M059J (cell line): ENCODE measurements at places on chromosomes 1 and 21. TPM values are rescaled to one million over a fixed set of nuclear protein-coding genes. Genes with fewer than 3 reads are reported as not detected.

Gene NTNG1
- total RNA-seq: 5.8 and 8.3 TPM in 2 replicates

Gene PPFIA4
- 2.5 and 12.1 TPM in 2 replicates for total RNA-seq

Gene PLK3
- 8.0 and 9.5 TPM in 2 replicates for total RNA-seq

Gene C1orf210
- not detected in 2 replicates for total RNA-seq

Gene ZBTB8B
- 0.02 and 0.32 TPM in 2 replicates for total RNA-seq

Gene OR13G1
- not detected in 2 replicates for total RNA-seq

Gene SPRR3
- total RNA-seq: not detected in 2 replicates
